ENCODE measurements at places on chromosomes 4 and X. TPM values are rescaled to one million over a fixed set of nuclear protein-coding genes. Genes with fewer than 3 reads are reported as not detected.

Gene STPG2
- total RNA-seq = not detected

Gene PDCL2
- not detected for total RNA-seq

Gene SH3D19
- 31.1 TPM for total RNA-seq

Gene RASGEF1B
- total RNA-seq = 1.9 TPM

Gene RHOXF2B
- total RNA-seq = not detected

DNA sequence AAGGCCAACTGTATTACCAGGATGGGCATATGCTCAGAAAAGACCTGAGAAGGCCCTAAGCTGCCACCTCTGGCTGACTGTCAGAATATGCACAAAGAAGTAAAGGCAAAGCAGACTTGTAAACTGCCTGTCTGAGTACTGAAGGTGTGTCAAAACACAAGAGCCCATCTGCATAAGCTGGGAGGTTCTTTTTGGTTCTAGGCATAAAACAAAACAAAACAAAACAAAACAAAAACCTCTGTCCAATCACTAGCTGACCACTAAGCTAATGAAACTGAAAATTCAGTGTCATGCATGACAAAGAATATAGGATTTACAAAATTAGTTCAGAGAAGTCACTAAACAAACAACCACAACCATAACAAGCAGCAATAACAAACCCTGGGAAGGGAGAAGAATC, 20.6 kb downstream of the SH3D19 start:
- DNase-seq = no peak

DNA sequence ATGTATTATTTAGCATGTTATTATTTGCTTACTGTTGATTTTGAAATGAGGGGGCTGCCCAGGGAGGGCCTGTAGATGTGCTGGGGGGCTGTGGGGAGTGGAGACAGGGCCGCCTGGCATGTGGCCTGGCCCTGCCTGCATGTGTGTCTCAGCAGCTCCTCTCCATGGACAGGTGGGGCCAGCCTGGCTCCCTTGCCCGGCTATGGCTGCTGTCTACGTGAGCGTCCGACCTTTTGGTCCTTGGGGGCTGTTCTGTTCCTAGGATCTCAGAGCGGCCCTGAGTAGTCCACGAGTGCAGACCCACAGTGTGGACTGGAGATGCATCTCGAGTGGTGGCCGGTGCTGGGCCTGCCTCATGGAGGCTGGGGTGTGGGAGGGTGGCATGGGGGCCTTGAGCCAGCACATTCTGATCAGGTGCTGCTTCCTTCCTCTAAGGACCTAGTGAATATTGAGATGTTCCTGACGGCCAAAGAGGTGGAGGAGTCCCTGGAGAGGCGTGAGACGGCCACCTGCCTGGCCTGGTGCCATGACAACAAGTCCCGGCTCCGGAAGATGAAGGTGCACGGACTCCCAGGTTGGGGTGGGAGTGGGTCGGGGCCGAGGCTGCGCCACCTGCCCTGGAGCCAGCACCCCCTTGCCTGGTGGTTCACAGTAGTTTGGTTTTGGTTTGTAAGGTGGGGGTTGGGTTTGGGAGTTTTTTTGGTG, 24.9 kb upstream of the UVSSA start:
- DNase-seq = peak; percentile 5

DNA sequence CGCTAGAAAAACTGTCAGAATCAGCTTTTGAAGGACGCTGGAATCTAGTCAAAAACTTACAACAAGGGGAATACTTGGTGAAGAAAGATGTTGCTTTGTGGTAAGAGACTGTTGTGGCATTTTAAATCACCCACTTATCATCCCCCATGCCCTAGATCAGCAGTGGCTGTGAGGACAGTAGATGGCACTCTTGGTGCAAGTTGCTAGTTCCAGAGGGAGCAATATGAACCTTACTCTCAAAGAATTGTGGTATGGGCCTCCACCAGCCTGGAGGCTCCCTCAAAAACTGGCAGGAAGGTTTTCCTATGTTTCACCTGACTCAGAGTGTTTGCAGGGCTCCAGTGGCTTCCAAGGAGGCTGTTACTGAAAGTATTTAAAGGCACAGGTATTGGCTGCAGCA, 37.7 kb upstream of the SLC16A2 start:
- no peak for DNase-seq

GRCh38 chrX:51461053-51462044, 35.0 kb downstream of the NUDT11 start:
- DNase-seq = no peak

DNA sequence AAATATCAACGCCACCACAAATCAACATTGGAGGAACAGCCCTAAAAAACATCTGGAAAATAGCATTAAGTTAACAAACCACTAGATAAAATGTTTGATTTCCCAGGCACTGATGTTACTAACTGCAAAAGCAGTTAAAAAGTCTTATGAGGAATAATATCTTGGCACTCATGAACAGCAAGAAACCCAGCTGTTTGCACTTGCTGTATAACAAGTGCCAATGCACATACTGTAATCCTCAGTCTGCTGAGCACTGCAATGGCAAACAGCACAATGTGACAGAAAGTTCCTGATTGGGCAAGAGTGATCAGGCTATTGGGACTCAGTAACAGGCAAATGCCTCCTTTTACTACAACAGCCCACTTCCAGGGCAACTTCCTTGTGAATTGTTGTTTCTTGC, 20.8 kb upstream of the SEC24B start:
- no peak for DNase-seq

GRCh38 chrX:84487365-84488353, 14.6 kb downstream of the HDX start:
- no peak for DNase-seq

GRCh38 chr4:80678413-80678812, 342.9 kb downstream of the CFAP299 start:
- DNase-seq = no peak

GRCh38 chr4:112771-113170, 11.5 kb upstream of the ZNF718 start:
- DNase-seq = no peak

- no peak for DNase-seq
These were observed 19.4 kb downstream of the CLDN22 start for GRCh38 chr4:183300655-183301054.

DNA sequence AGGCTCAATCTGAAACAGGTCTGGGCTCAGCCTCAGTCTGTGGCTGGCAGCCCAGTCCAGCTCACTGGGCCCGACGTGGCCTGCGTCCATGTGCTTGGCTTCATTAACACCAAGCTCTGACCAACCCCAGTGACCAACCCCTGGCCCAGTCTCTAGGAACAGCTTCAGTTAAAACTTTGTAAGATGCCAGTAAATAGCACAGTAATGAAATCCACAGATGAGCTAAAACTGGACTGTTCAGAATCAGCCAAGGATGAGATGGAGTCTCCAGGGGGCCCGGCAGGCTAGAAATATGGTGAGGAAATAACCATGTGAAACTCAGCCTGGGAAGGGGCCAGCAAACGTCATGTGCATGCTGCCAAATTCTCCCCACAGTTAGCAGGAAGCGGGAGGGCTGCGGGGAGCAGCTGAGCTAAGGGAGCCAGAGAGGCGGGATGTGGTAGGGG, 37.1 kb upstream of the XPNPEP2 start:
- peak; percentile 81 for DNase-seq

DNA sequence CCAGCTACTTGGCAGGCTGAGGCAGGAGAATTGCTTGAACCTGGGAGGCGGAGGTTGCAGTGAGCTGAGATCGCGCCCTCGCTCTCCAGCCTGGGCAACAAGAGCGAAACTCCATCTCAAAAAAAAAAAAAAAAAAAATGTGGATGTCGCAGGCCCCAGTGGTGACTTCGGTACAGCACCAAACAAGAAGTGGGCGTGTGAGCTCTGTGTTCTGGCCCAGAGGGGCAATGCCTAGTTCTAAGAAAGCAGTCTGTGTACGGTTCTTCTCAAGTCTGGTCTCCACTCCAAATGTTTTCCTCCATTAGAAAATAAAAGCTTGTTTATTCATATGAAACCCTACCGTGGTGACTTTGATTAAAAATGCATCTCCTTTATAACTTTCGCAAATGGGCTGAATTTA, 92.0 kb upstream of the DDX3X start:
- DNase-seq = no peak

- DNase-seq = no peak
These were observed 15.6 kb upstream of the CWH43 start for GRCh38 chr4:48970471-48970921.

- no peak for DNase-seq
These were observed 15.2 kb downstream of the PDLIM5 start for GRCh38 chr4:94466923-94467322.

GRCh38 chrX:42846741-42847140, 68.8 kb upstream of the PPP1R2C start:
- no peak for DNase-seq

GRCh38 chr4:110735686-110736085, 112.8 kb upstream of the PITX2 start:
- no peak for DNase-seq
